ENCODE measurements at places on chromosomes 7 and 10.

- DNase-seq: no peak
Measured at GRCh38 chr10:18204039-18204835, 64.0 kb downstream of the CACNB2 start.

DNA sequence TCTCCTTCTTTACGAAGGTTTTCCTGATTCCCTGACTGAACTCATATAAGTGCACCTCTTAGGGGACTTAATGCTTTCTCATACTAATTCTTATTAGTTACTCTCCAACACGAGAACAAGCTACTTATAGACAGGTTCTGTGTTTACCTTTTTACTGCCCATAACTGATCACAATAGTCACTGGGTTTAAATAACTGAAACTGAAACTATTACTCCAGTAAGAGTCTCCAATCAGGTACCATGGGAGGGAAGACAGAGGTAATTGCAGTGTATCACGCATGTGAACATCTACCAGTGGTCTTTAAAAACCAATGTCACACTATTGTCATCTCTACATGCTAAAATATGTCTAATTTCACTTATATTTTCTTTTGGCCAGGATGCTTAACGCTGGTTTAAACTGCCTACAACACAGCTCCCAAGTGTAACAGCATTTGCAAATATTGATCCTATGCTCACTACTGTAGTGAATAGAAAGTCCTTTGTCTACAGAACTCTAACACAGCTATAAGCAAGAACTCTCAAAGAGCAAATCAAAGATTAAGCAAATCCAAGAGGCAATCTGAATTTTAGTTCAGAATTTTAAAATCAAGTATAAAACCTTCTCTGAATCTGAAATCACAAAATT lies 3.6 kb downstream of the GDI2 start:
- no peak for DNase-seq

DNA sequence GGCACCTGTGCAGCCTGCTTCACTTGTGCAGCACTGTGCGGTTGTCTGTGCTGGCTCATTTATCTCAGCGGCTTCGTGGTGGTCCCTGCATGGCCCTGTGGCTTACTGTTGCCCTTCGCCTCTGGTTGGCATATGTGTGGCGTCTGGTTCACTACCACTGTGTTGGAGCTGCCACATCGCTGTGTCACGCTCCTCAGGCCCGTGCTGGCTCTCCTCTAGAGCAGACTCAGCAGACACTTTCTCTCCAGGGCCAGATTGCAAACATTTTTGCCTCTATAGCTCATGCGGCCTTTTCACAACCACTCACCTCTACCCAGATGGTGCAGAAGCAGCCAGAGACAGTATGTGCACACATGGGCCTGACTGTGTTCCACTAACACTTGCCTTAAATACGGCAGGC lies 37.9 kb downstream of the PPP2R2D start:
- no peak for DNase-seq

DNA sequence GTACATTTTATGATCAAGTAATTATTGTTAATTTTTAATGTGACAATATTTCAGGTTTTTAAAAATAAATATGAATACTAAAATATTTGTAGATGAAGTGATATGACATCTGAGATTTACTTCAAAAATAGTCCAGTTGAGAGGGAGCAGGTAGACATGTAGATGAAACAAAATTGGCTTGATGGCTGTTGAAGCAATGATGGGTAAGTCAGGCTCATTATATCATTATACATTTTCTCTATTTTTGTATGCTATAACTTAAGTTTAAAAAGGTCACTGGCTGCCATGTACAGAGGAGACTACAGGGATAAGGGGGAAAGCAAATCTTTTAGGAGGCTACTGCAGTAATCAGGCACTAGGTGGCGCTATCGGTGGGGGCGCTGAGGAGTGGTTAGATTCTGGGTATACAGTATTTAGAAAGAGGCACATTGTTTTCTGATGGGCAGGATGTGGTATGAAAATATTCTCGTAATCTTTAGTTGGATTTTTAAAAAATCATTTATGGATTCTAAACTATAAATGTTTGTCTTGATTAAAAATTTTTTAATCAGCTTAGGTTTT lies 189.8 kb upstream of the IMMP2L start:
- peak; percentile 84 for DNase-seq

DNA sequence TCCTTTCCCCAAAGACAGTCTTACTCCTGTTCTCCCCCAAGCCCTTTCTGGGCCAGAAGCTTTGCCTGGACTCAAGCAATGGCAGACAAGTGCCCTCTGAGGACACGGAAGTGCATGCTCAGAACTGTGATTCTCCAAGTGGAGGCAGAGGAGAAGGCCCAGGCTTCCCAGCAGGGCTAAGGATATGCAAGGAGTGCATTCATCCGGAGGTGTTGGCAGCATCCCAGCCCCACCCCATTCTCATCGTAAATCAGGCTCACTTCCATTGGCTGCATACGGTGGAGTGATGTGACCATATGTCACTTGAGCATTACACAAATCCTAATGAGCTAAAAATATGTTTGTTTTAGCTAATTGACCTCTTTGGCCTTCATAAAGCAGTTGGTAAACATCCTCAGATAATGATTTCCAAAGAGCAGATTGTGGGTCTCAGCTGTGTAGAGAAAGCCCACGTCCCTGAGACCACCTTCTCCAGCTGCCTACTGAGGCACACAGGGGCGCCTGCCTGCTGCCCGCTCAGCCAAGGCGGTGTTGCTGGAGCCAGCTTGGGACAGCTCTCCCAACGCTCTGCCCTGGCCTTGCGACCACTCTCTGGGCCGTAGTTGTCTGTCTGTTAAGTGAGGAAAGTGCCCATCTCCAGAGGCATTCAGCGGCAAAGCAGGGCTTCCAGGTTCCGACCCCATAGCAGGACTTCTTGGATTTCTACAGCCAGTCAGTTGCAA lies 1.4 kb upstream of the RBP3 start:
- DNase-seq: no peak

- no peak for DNase-seq
Measured at GRCh38 chr10:97608991-97609561, 19.6 kb downstream of the C10orf62 start.

DNA sequence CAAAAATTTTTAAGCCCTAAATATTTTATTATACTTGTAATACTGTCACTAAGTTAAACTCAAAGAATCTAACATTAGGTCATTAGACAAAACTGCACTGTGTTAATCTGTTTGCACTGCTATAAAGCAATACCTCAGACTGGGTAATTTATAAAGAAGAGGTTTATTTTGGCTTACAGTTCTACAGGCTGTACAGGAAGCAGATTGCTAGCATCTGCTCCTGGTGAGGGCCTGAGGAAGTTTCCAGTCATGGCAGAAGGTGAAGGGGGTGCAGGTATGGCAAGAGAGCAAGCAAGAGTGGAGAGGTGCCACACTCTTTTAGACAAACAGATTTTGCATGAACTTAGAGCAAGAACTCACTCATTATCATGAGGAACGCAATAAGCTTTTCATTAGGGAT lies 125.7 kb downstream of the IMMP2L start:
- no peak for DNase-seq

DNA sequence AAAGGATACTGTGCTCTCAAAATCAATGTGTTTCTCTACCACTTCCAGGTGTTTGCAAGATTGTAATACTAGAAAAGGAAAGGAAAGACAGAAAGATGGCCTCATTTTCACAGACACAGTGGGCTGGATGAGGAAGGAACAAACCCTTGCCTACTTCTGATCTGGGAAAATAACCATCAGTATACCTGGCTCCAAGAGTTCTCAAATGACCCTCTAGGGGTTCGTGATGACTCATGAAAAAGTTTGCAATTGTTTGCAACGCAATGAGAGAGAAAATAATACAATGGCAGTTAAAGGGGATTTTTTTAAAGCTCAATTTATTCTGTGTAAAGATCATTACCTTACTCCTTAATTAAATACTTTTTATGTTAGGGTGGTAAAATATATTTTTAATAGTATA lies 197.6 kb upstream of the INHBA start:
- no peak for DNase-seq

DNA sequence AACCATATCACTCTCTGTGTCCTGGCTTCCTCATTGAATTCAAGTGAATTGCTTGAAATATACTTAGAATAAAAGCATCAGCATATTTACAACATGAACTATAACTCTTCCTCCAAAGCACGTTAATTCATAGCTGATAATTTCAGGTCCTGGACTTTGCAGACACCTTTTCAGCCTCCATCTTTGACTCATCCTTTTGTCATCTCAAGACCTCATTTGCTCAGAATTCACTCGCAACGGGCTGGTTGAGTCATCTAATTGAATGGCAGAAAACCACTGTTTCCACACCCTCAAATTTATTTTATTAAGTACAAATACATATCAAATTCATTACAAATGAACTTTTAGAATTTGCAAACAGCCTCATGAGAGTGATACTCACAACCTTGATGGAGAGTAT lies 545.7 kb downstream of the GATA3 start:
- no peak for DNase-seq

- DNase-seq: no peak
Measured at GRCh38 chr7:70060298-70061068, 462.2 kb downstream of the AUTS2 start.

DNA sequence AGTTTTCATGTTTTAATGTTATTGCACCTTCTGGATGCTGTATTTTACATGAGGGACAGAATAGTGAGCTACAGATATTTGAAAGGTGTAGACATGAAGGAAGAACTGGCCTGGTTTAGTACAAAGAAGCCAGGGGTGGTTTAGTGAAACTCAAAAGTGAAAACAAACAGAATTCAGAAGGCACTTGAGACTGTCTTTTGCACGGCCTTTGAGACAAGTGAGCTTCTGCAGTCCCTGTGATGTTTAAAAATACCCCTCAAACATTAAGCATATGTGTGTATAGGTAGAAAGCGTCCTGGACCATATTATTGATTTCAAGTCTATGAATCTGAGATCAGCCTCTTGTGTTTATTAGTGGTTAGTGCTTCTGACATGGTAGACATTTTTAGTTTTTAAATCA lies 118.9 kb downstream of the CDK14 start:
- no peak for DNase-seq

- DNase-seq: no peak
Measured at GRCh38 chr10:125023862-125024496, 82.1 kb downstream of the ZRANB1 start.

- DNase-seq: no peak
Measured at GRCh38 chr7:36736090-36736898, 12.0 kb upstream of the AOAH start.

GRCh38 chr7:139943401-139943800 lies 114.3 kb downstream of the TBXAS1 start:
- DNase-seq: no peak

- no peak for DNase-seq
Measured at GRCh38 chr7:154186811-154187210, 134.6 kb downstream of the DPP6 start.

DNA sequence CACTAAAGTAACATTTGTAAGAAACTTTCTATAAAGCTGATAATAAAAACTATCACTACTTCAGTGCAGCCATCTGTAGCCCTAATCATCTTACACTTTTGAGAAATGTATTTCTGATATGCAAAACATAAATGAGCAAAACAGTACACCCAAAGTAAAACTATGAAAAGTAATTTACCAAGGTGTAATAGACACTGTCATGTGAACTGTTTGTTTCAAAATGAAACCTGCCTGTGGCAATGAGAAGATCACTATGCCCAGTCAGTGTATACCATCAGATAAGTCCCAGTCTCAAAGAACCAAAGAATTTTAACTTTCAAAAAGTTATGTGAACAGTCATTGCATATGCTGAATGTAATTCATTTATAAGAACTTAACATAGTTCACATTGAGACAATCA lies 398.1 kb downstream of the CDC14C start:
- DNase-seq: no peak

DNA sequence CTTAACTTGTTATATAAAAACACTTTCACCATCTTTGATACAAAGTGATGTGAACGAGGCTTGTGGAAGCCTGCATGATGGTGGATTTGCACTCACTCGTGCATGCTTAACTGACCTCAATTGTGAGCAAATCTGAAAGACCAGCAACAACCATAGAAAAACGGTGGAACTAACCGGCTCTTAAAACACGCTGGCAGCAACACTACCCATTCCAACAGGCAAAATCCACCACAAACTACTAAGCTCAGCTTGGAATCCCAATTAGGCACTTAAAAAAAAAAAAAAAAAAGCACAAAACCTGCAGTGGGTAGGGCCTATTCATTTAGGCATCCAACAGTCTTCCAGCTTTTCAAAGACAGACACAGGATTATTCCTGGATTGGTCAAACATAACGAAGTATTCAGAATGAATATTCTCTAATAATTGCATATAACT lies 1.8 kb downstream of the GDI2 start:
- DNase-seq: no peak

DNA sequence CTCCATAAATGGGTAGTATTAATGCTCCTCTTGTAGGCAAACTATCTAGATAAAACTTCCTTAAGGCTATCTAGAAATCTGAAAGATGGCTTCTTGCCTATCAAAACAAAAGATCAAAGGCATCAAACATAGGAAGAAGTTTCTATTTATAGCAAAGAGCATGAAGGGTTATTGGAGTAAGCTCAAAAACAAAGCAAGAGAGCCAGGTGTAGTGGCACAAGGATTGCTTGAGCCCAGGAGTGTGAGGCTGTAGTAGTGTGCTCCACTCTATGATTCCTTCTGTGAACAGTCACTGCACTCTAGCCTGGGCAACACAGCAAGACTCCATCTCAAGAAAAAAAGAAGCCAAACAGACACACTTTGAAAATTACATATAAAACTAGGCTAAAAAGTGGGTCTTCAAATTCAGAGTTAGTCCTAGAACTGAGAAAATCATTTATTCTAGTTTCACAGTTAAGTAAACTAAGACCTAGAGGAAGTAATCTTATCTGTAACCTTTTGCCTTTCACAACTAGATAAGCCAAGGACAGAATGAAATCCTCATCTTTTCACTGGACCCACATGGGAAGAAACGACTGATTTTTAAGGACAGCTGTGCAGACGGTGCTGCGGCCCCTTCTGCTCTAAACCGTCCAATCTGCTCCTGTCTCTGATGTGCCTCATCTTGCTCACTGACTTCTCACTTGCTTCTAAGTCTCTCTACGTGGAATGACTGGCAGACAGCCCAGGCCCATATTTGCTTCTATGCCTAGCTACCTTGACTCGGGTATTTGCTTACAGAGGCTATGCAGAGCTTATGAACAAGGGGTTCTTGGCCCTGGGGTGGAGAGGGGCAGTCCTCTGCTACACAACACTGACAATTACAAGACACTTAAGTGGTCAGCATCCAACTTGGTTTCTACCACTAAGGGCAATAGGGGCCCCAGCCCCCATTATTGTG lies 50.0 kb downstream of the ESYT2 start:
- DNase-seq: no peak
